ENCODE measurements at places on chromosomes 16 and 17.

DNA sequence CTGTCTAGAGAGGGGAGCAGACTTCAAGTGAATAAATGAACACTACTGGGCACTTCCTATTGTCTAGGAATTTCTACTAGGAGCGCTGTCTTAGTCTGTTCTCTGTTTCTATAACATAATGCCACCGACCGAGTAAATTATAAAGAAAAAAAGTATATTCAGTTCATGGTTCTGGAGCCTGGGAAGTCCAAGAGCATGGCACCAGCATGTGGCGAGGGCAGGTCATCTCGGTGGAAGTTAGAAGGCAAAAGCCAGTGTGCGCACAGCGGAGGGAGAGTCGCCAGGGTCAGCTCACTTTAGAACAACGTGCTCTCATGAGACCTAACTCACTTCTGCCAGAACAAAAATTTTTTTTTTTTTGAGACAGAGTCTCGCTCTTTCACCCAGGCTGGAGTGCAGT lies 35.5 kb upstream of the RPH3AL start:
- no peak for DNase-seq

- DNase-seq = no peak
These were observed 22.6 kb upstream of the MAPT start for GRCh38 chr17:45871718-45872117.

GRCh38 chr17:81009136-81009535 lies 17.5 kb downstream of the CHMP6 start:
- DNase-seq = no peak

- no peak for DNase-seq
These were observed 23.6 kb downstream of the CACNA1G start for GRCh38 chr17:50584116-50584515.
